ENCODE measurements at places on chromosomes 4 and X. TPM values are rescaled to one million over a fixed set of nuclear protein-coding genes. Genes with fewer than 3 reads are reported as not detected.

DNA sequence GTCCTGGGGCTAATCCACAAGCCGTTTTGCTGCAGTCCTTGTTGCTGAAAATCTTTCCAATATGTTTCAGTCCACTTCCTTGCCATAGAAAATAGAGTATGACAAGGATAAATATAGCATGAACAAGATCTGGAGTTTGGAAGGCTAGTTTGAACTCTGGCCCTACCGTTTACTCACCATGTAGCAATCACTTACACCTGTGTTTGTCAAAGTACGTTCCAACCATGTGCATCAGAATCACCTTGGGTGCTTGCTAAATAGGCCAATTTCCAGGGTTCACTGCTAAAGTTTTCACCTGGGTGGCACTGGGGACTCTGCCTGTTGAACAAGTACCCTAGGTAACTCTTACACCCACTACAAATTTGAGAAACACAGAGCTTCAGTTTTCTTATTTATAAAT lies 188.9 kb downstream of the ENOX2 start:
- no peaks in the 10 kb centered on the region for H3K4me1 ChIP-seq
- H3K36me3 ChIP-seq, result no peaks in the 10 kb centered on the region

GRCh38 chr4:77959566-77960338 lies 97.1 kb downstream of the MRPL1 start:
- H3K27me3 ChIP-seq, result no peaks in the 10 kb centered on the region
- no peaks in the 10 kb centered on the region for H3K4me1 ChIP-seq
- DNase-seq, result no peak
- H3K36me3 ChIP-seq, result peaks cover 5% of the 10 kb centered on the region
- no peak overlapping the region for H3K27ac ChIP-seq

- H3K36me3 ChIP-seq, result no peaks in the 10 kb centered on the region
- no peaks in the 10 kb centered on the region for H3K27me3 ChIP-seq
- no peak for DNase-seq
- no peak overlapping the region for H3K27ac ChIP-seq
These were observed 12.0 kb downstream of the EREG start for GRCh38 chr4:74376888-74377483.

GRCh38 chrX:20147561-20147960 lies 5.9 kb upstream of the EIF1AX start:
- no peak overlapping the region for H3K4me3 ChIP-seq
- DNase-seq, result no peak
- no peak overlapping the region for H3K27ac ChIP-seq
- peaks cover 4% of the 10 kb centered on the region for H3K36me3 ChIP-seq
- H3K27me3 ChIP-seq, result no peaks in the 10 kb centered on the region

GRCh38 chr4:76755756-76756155 lies 142.2 kb downstream of the SOWAHB start:
- H3K27ac ChIP-seq, result no peak overlapping the region
- H3K36me3 ChIP-seq, result no peaks in the 10 kb centered on the region
- no peak for DNase-seq
- no peaks in the 10 kb centered on the region for H3K27me3 ChIP-seq
- H3K4me1 ChIP-seq, result no peaks in the 10 kb centered on the region

GRCh38 chr4:18203966-18204365 lies 182.4 kb upstream of the LCORL start:
- H3K4me3 ChIP-seq, result no peak overlapping the region
- no peaks in the 10 kb centered on the region for H3K36me3 ChIP-seq
- DNase-seq, result no peak
- H3K27me3 ChIP-seq, result no peaks in the 10 kb centered on the region
- no peak overlapping the region for H3K27ac ChIP-seq

GRCh38 chrX:147927256-147927655 lies 15.5 kb downstream of the FMR1 start:
- no peaks in the 10 kb centered on the region for H3K36me3 ChIP-seq
- H3K4me1 ChIP-seq, result no peaks in the 10 kb centered on the region
- H3K4me3 ChIP-seq, result no peak overlapping the region
- no peak overlapping the region for H3K27ac ChIP-seq
- H3K27me3 ChIP-seq, result no peaks in the 10 kb centered on the region

DNA sequence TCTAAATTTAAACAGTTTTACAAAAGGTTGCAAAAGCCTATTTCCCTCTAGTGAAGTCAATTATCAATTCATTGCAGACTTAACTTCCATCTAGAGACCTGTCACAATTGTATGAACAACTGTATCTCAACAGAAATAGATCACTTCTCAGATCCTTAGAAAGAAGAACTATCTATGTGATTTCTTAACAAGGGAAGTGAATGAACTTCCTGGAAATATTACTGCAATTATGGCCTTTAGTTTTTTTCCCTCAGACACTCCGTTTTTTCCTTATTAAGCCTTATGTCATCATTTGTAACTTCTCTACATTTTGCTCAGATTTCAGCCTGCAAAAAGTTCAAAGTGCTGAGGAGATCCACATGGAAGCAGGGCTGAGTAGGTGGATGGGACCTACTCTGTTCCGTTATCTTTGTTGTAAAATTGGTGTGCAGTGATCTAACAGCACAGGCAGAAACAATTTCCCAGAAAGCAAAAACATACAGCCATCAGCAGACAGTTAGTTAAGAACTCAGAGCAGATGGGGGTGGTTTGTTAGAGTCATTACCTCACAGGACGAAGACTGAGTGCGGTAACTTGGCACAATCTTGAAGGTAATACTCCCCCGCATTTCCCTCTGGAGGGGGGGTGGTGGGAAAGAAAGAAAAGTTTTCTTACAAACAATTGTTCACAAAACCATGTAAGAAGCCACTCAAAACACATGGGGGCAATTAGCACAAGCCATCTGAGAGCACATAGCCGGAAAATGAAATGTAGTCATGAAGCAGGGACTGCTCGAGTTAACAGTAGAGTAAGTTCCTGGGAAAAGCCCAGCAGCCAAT lies 112.3 kb downstream of the NYX start:
- H3K27me3 ChIP-seq, result no peaks in the 10 kb centered on the region
- H3K4me1 ChIP-seq, result peaks cover 20% of the 10 kb centered on the region
- no peak overlapping the region for H3K4me3 ChIP-seq
- no peaks in the 10 kb centered on the region for H3K36me3 ChIP-seq
- DNase-seq, result peak; percentile 6

GRCh38 chrX:154317391-154317995 lies 21.9 kb downstream of the TKTL1 start:
- no peak for DNase-seq
- no peak overlapping the region for H3K27ac ChIP-seq
- H3K27me3 ChIP-seq, result no peaks in the 10 kb centered on the region
- no peak overlapping the region for H3K4me3 ChIP-seq
- no peaks in the 10 kb centered on the region for H3K36me3 ChIP-seq
- H3K4me1 ChIP-seq, result peaks cover 2% of the 10 kb centered on the region

DNA sequence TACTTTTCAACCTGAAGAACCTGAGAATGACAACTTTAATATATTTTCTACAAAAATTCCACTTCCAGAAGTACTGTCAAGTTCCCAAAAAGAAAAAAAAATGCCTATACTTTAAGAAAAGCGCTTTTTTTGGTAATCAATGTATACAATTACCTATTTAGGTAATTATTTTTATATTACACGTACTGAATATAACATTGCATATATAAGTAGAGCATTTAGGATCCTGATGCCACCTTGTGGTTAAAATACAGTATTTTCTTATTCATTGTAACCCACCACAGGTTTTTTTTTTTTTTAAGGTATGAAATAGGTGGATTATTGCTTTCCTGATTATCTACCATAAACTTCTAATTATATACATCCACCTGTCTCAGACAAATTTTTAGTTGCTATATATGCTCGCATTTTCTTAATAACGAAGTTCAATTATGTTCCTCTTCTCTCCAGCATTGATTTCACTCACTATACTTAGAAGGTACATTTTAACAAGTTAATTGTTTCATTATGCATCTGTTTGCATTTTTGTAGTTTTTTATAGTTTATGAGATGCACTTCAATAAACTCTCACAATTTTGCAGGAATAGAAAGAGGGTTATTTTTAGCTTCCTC lies 5.2 kb downstream of the MAP9 start:
- H3K27me3 ChIP-seq, result no peaks in the 10 kb centered on the region
- no peak overlapping the region for H3K27ac ChIP-seq
- no peak overlapping the region for H3K4me3 ChIP-seq
- DNase-seq, result no peak
- H3K36me3 ChIP-seq, result peaks cover 11% of the 10 kb centered on the region
- H3K4me1 ChIP-seq, result peaks cover 6% of the 10 kb centered on the region

- H3K4me1 ChIP-seq, result peaks cover 27% of the 10 kb centered on the region
- H3K27me3 ChIP-seq, result no peaks in the 10 kb centered on the region
- no peaks in the 10 kb centered on the region for H3K36me3 ChIP-seq
- no peak overlapping the region for H3K4me3 ChIP-seq
- H3K27ac ChIP-seq, result no peak overlapping the region
- no peak for DNase-seq
These were observed 42.4 kb downstream of the PTTG2 start for GRCh38 chr4:38002451-38003071.

DNA sequence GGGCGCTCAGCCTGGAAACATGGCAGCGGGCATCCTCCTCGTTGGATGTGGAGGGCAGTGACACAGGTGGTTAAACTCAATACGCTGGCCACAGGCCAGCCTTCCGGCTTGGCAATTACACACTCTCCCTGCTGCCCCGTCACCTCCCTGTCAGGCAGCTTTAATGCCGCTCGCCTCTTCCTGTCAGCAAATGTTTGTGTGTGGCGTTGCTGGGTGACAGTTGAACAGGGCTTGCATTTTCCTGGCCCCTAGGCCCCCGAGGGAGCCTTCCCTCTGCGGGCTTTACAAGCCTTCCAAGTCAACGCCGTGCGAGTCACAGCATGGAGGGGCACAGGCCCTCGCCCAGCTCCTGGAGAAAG lies 620.0 kb downstream of the BCOR start:
- peaks cover 12% of the 10 kb centered on the region for H3K4me1 ChIP-seq
- peak; percentile 13 for DNase-seq
- H3K27me3 ChIP-seq, result peaks cover 2% of the 10 kb centered on the region
- no peaks in the 10 kb centered on the region for H3K36me3 ChIP-seq
- H3K27ac ChIP-seq, result no peak overlapping the region

DNA sequence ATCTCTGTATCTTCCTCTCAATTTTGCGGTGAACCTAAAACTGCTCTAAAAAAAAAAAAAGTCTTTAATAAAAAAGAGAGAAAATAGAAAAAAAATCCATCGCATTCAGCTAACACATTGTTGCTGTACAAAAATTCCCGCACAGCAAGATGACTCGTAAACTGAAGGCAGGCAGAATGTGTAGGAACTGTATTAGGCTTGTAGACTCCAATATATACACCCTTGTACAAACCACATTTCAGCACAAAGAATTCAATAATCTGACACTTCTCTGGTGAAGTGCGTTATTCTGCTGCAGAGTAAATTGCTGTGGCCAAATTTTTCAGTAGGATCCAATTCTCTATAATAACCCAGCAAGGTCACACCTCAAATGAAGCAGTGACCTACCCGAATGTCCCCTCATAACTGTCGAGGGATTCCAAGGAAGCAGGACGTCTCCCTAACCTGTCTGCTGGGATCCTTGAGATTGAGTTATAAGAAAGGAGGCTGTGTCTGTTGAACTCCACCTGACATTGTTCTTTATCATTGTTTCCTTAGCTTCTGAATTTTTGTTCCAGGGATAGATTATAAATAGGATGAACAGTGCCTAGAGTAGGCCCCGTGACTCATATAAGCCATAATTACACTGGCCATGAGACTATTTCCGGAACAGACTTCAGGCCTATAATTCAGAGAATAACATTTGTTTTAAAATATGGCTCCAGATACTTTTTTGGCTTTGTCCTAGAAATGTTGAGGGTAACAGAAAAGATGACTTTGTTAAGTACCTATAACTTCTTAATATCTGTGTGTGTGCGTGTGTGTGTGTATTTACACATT lies 348.3 kb downstream of the PCDH7 start:
- H3K27ac ChIP-seq, result no peak overlapping the region
- H3K4me1 ChIP-seq, result no peaks in the 10 kb centered on the region
- no peaks in the 10 kb centered on the region for H3K27me3 ChIP-seq
- no peaks in the 10 kb centered on the region for H3K36me3 ChIP-seq
- no peak overlapping the region for H3K4me3 ChIP-seq
- no peak for DNase-seq

- no peaks in the 10 kb centered on the region for H3K27me3 ChIP-seq
- H3K4me3 ChIP-seq, result no peak overlapping the region
- no peaks in the 10 kb centered on the region for H3K4me1 ChIP-seq
- DNase-seq, result no peak
These were observed 17.7 kb downstream of the FOXR2 start for GRCh38 chrX:55640854-55641253.

DNA sequence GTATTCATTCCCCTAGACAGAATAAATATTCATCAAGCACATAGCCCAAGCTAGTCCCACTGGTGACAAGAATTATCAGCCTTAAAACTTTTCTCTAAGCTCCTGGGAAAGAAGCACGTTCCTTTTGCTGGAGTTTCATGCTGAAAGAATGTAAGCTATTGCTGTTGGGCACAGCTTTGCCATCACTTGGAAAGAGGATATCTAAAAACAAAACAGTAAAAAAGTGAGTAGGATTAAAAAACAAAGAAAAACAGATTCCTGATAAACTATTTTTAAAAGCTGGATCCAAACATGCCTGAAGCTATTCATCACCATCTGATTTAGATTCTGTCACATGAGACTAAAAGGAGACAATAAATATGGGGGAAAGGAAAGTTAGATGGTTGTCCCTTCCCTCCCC lies 176.8 kb downstream of the SCFD2 start:
- H3K4me3 ChIP-seq, result no peak overlapping the region
- no peaks in the 10 kb centered on the region for H3K27me3 ChIP-seq

GRCh38 chr4:5893004-5893580 lies at the start of gene CRMP1:
Gene CRMP1 (minus strand): TSS chr4:5893086. CDS start chr4:5892969, 117 bp downstream.
- no peak for DNase-seq
- no peak within 1 kb of the TSS for H3K4me3 ChIP-seq
- no peaks in the 10 kb centered on the region for H3K4me1 ChIP-seq
- no peak within 1 kb of the TSS for H3K27ac ChIP-seq
- peaks cover 8% of the 10 kb centered on the region for H3K27me3 ChIP-seq

- H3K4me1 ChIP-seq, result no peaks in the 10 kb centered on the region
- no peaks in the 10 kb centered on the region for H3K36me3 ChIP-seq
These were observed 102.8 kb upstream of the PCDH18 start for GRCh38 chr4:137635108-137635507.

The SH3BGRL gene
- 76.0 TPM for total RNA-seq

The ITIH6 gene
- total RNA-seq, result not detected

The H2BW2 gene
- total RNA-seq, result not detected

The NLGN3 gene
- total RNA-seq, result 3.7 TPM

The GAGE12E gene
- total RNA-seq, result not detected

The TMPRSS11B gene
- not detected for total RNA-seq

The CWH43 gene
- total RNA-seq, result not detected

The TEX13A gene
- total RNA-seq, result not detected

The PABPC4L gene
- 0.06 TPM for total RNA-seq

The SYP gene
- total RNA-seq, result 0.89 TPM

The ATP1B4 gene
- total RNA-seq, result not detected

The MAGEB1 gene
- total RNA-seq, result not detected

The ACE2 gene
- not detected for total RNA-seq

The KLHL2 gene
- 21.1 TPM for total RNA-seq

The SPACA5 gene
- total RNA-seq, result not detected

Data from T-cell (primary cell).